ENCODE measurements at places on chromosomes 2 and 18.

- DNase-seq: no peak
Observed at GRCh38 chr2:158600155-158600802, 143.5 kb downstream of the PKP4 start.

GRCh38 chr2:197090742-197091367, 164.3 kb upstream of the PGAP1 start:
- no peak for DNase-seq

DNA sequence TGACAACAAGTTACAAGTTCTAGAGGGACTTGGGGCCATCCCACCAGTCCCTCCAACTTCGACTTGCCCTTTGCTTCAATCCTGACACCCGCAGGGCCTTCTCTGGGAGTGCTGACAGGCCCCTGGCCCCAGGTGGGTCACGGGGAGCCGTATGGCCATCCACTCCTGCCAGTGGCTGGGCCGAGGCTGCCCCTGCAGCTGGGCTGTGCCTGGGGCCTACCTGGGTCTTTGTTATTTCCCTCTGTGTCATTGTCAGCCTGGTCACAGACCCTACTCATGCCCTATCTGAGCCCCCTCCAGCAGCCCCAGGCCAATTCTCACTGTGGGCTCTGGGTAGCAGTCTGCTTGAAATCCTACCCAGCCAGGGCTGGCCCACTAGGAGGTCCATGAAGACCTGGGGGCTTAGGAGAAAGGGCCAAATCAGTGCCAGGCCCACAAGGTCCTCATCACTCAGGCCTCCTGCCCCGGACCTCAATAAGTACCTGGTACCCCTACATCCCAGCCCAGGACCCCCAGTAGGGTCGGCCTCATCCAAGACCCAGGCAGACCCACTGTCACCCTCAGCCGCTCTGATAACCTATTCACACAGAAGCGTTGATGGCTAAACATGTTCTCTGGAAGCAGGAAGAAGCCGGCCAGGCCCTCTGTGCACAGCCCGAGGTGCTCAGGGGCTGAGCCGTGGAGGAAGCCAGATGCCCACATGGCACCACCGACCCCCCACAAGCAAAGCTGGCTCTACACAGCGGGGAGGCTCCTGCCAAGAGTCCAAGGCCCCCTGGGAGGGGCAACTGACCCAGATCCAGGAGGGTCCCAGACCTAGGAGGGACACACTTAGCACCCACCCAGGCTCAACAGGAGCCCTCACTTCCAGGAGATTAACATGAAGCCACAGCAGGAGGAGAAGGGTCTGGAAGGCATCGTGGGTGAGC, 57.7 kb downstream of the BIN1 start:
- no peak for DNase-seq

- no peak for DNase-seq
Observed at GRCh38 chr2:153386481-153386897, 92.1 kb downstream of the RPRM start.

GRCh38 chr2:36137612-36138011, 218.0 kb upstream of the CRIM1 start:
- DNase-seq: no peak

GRCh38 chr2:166127217-166128155, at the start of gene SCN1A:
TSS of gene SCN1A (minus strand) at chr2:166128020. CDS start at chr2:166073621, 54,399 bp downstream.
- DNase-seq: no peak

GRCh38 chr18:77110400-77110799, 22.2 kb downstream of the MBP start:
- DNase-seq: no peak

DNA sequence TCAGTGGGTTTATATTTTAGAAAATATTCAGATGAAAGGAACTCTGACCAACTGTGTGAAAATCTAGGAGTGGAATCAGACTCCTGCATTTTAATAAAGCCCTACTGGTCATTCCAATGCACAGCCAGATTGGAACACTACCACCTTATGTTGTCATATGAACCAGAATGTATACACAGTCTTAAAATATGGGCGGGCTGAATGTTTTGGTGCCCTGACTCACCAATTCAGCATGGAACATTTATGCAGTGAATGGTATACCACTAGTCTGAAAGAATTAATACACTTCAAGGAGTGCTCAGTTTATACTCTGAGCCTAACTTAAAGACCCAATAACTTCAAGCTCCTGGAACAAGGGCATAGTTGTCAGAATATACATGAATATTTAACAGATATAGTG, 280.9 kb upstream of the TCF4 start:
- no peak for DNase-seq

GRCh38 chr2:30686000-30686399, 121.2 kb downstream of the CAPN13 start:
- no peak for DNase-seq

DNA sequence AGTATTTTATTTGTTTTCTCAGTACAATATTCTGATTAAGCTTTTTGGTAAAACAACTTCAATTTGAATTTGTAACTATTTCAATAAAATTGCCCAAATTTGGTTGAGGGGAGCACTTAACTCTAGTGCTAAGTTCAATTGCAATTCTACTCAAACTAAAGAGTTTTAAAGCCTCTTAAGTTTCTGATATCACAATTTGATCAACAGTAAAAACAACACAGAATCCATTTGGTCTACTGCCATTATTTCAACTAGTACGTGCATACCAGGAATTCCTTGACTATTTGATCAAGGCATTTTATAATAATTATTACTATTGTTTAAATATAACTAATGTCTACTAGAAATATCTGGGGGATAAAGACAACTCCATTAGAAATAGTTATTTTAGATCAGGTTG, 150.9 kb downstream of the ROCK1 start:
- no peak for DNase-seq

GRCh38 chr2:84249140-84249539, 209.9 kb downstream of the SUCLG1 start:
- DNase-seq: no peak

GRCh38 chr2:202101026-202101579, 28.0 kb downstream of the KIAA2012 start:
- no peak for DNase-seq

GRCh38 chr2:46091004-46091403, 206.2 kb upstream of the EPAS1 start:
- DNase-seq: no peak

GRCh38 chr2:210792000-210792399, 235.6 kb downstream of the CPS1 start:
- no peak for DNase-seq

- no peak for DNase-seq
Observed at GRCh38 chr18:44558767-44559166, 121.9 kb upstream of the SETBP1 start.

DNA sequence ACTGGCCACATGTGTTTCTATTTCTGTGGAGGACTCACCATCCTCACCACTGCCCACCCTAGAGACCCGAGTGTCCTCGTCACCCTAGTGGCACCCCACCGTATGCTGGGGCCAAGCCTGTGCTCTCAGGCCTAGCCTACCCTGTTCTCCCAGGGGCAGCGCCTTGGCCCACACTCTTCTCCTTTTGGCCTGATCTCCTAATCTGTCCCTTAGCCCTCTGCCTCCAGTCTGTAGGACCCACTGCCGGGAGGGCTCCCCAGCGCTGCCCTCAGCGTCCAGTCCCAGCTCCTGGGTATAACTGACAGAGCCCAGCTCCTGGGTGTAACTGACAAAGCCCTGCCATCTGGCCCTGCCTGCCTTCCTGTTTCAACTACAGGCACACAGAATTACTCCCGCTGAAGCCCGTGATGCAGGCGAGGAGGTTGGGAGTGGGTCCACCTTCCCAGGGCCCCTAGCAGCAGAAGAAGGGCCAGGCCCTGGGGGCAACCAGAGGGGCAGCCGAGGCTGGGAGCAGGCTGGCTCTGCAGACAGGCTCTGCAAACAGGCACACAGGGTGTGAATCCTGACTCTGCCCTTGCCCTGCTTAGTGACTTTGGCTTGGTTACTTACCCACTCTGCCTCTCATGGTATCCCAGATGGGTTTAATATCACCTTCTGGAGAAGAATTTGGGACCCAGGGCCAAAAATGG, 25.6 kb upstream of the PTMA start:
- DNase-seq: no peak
